HepG2 (cell line): ENCODE measurements at places on chromosomes 13 and 19.

GRCh38 chr19:29664753-29665214 lies 477 bp upstream of the PLEKHF1 start:
- DNase-seq = no peak

DNA sequence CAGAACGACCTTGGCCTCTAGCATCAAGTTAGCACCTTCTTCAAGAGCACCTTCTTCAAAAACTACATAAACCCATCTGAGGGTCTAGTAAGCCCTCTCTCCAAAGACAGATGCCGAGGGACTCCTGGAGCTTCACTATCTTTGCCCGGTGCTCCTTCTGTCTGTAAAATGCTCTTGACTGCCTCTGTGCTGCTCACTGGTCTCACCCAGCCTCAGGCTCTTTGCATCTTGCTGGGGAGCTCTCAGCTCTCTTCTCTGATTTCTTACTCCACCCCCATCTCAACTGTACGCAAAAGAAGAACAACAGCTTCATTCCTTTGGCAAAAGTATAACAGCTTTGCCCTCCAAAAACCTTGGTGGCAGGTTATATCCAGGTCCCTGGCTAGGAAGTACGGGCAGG lies 404.2 kb downstream of the KLF12 start:
- no peak for DNase-seq

GRCh38 chr13:102628559-102628958 lies 31.8 kb downstream of the TPP2 start:
- DNase-seq = no peak

- DNase-seq = no peak
These were observed 17.5 kb downstream of the BORA start for GRCh38 chr13:72745260-72745659.

DNA sequence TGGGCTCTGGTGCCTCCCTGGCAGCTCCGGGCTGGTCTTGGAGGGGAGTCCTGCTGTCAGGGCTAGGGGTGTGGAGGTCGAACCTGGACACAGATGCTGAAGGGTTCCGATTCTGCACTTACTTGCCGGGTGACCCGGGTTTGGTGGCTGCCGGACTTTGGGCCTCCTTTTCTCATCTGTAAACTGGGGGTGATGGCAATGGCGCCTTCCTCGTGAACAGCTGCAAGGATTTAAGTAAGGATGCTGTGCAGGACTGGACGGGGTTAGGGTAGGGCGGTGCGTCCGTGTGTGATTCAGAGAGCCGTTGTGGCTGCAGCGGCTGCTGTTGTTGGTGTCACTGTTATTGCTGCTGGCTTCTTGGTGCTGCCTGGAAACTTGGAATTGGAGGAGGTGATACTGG lies 2.4 kb downstream of the HPN start:
- DNase-seq = no peak

DNA sequence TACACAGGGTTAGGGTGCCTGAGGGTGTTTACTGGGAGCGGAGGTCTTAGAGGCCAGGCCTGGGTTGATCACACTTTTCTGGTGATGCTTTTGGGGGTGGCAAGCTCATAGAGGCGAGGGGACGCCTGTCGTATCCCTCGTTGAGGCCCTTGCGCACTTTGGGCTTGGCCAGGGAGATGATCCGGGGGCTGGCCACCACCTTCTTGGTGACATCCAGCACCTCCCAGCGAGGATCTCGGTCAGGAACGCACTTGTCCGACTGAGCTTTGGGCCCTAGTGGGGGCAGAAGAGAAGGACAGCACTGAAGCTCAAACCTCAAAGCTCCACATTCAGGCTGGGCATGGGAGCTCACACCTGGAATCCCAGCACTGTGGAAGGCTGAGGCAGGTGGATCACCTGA lies 17.6 kb upstream of the MIER2 start:
- no peak for DNase-seq

DNA sequence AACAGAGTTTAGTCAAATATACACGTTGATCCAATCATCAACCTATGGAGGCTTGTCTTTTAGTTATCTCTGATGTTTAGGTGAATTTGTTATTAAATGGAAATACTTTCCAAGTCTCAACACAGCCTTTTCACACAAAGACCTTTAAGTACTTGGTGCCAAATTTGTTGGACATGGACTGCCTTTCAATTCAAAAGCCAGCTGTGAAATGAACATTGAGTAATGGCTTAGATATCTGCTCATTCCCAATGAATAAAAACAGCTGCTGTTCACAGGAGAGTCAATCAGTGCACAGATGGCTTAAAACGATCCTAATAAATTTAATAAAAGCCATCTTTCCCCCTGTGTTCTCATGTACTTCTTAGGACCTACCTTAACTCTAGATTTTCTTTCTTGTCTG lies 19.9 kb upstream of the DHRS12 start:
- no peak for DNase-seq

DNA sequence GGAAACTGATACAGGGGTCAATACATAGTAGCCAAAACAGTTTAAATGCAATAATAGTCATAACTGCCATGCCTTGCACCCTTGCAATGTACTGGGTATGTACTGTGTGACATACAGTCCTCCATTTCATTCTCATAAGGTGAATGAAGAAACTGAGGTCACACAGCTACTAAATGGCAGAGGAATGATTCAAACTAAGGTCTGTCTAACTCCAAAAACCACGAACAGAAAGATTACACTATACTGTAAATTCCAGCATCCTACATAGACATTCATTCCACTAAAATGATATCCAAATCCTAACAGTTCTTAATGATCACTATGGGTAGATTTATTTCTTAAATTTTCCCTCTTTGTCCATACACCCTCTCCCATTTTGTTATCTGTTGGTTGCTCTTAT lies 238.1 kb upstream of the SERP2 start:
- no peak for DNase-seq

DNA sequence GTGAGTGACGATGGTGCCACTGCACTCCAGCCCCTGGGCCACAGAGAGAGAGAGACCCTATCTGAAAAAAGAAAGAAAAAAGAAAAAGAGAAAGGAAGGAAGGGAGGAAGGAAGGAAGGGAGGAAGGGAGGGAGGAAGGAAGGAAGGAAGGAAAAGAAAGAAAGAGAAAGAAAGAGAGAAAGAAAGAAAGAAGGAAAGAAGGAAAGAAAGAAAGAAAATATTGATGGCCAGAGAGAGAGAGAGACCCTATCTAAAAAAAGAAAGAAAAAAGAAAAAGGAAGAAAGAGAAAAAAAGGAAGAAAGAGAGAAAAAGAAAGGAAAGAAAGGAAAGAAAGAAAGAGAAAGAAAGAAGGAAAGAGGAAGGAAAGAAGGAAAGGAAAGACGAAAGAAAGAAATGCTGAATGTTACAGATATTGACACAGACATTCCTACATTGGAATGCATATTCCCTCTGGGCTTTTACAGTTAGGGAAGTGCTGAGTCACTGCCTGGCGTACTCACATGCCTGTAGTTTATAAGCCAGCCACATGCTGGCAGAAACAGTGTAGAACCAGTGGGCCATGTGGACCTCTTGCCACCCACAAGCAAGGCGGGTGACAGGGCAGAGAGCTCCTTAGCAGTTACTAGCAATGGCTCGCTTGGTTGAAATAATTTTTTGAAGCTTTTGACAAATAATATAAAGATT lies 34.6 kb upstream of the SLC46A3 start:
- peak; percentile 75 for DNase-seq

- DNase-seq = no peak
These were observed 39.7 kb upstream of the SOX1 start for GRCh38 chr13:112027250-112027649.

DNA sequence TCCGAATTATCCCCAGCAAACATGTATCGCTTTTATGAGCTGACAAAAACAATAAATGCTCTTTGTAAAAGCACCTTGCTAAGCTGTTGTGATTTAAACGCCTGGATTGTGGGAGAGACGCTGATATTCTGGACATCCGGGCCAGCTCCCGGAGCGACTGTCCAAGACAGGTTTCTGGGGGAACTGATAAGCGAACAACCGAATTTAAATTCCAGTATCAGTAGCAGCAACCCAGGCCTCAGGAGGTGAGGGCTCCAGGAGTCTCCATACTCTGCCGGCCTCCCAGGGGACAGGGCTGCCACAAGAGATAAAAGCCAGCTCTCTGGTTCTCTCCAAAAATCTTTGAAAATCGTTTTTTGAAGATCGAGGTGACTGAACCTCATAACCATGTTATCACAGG lies 50.3 kb upstream of the VSTM2B start:
- no peak for DNase-seq

DNA sequence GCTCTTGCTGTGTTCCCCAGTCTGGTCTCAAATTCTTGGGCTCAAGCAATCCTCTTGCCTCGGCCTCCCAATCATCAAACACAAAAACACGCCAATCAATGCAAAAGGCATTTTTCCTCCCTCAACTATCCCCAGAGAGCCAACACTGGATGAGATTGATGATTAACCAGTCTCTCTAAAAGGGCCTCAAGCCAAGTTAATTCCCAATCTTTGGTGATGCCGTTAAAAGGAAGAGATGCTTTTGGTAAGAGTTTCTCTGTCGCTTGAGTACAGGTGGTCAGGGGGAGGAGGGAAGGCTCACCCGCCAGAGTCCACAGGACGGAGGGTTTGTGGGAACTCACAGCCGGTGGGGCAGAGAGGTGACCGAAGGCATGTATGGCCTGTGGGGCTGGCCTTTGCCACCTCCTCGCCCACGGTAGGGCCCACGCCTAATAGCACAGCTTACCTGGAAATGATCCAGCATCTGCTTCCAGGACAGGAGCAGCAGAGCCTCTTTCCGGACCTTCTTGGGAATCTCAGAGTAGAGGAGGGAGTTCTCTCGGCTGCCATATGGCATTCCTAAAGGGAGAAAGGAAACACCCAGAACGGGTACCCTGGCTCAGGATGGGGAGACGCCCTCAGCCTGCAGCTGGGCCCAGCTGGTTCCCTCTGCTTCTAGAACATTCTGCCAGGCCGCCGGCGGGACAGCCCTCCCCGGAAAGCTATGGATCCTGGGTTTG lies 18.1 kb downstream of the DPP9 start:
- peak; percentile 89 for DNase-seq

- peak; percentile 22 for DNase-seq
These were observed 182.7 kb upstream of the TSC22D1 start for GRCh38 chr13:44758630-44759383.

GRCh38 chr19:50264483-50265186 lies 61.2 kb downstream of the MYH14 start:
- DNase-seq = peak; percentile 45

DNA sequence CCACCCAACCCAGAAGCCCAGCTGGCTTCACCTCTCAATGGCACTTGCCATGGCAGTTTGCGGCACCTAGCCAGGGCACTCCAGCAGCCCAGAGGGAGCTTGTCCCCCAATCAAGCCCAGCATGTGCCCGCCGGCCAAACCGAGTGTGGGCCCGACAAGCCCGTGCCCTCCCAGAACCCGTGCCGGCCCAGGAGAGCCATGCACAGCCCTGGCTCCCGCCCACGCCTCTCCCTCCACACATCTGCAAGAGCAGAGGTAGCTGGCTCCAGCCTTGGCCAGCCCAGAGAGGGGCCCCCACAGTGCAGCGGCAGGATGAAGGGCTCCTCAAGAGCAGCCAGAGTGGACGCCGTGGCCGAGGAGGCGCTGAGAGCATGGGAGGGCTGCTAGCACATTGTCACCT lies 2278.0 kb upstream of the PCDH20 start:
- DNase-seq = no peak

GRCh38 chr13:95375706-95376105 lies 74.5 kb upstream of the ABCC4 start:
- no peak for DNase-seq

DNA sequence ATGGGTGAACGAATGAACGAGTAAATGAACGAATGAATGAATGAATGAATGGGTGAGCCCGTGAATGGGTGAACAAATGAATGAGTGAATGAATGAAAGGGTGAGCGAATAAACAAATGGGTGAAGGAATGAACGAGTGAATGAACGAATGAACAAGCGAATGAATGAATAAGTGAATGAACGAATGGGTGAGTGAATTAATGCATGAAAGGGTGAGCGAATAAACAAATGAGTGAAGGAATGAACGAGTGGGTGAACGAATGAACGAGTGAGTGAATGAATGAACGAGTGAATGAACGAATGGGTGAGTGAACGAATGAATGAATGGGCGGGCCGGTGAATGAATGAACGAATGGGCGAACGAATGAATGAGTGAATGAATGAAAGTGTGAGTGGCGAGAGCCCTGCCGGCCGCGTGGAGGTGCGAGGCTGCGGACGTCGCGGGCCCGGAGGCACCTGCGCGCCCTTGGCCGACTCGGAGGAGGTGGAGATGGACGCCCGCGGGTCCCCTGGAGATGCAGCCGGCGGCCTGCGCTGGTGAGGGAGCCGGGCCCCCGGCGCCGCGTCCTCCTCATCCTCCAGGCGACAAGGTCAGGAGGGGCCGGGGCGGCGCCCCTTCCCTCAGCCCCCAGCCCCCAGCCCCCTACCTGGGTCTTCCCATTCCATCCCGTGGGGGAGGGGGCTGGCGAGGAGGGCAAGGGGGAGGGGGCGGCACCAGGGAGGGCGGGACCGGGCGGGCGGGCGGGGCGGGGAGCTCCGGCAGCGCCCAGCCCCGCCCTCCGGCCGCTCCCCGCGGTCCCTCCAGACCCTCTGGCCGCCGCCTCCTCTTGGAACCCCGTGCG lies 15.4 kb downstream of the ANKRD24 start:
- DNase-seq = no peak

DNA sequence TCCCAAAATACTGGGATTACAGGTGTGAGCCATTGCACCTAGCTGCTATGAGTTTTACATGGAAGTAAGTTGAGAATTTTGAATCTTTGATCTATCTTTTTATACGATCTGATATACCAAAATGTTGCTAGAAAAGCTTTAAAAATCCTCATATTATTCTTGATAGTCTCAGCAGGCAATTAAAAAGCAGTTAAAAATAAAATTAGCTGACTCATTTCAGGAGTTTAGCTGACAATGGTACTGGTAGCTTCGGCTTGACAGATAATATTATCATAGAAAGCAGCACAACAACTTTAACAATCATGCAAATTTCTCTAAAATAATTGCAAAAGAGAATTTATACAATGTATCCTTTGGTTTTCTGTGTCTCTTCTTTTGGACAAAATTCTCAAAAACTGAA lies 9.6 kb upstream of the FOXO1 start:
- no peak for DNase-seq

DNA sequence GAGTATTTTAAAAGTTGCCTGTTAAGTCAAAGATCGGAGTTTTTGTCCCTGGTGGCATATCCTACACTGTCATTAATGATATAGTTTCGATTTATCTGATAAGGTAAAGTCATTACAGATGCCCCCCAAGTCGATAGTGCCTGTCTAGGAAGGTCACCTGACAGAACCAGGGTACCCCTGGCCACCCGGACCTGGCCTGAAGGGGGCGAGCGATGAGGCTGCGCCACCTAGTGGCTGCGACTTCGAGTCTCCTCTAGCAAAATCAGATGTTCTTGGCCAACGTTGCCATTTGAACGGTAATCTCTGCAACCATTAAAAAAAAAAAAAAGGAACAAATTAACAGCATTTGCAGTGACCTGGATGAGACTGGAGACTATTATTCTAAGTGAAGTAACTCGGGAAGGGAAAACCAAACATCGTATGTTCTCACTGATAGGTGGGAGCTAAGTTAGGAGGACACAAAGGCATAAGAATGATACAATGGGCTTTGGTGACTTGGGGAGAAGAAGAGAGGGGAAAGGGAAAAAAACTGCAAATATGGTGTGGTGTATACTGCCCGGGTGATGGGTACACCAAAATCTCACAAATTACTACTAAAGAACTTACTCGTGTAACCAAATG lies 565.1 kb downstream of the LIG4 start:
- peak; percentile 16 for DNase-seq
